HEK293T (cell line): ENCODE measurements at places on chromosomes 2 and 18.

- no peak for DNase-seq
These were observed 170.8 kb upstream of the FHL2 start for GRCh38 chr2:105569606-105570005.

DNA sequence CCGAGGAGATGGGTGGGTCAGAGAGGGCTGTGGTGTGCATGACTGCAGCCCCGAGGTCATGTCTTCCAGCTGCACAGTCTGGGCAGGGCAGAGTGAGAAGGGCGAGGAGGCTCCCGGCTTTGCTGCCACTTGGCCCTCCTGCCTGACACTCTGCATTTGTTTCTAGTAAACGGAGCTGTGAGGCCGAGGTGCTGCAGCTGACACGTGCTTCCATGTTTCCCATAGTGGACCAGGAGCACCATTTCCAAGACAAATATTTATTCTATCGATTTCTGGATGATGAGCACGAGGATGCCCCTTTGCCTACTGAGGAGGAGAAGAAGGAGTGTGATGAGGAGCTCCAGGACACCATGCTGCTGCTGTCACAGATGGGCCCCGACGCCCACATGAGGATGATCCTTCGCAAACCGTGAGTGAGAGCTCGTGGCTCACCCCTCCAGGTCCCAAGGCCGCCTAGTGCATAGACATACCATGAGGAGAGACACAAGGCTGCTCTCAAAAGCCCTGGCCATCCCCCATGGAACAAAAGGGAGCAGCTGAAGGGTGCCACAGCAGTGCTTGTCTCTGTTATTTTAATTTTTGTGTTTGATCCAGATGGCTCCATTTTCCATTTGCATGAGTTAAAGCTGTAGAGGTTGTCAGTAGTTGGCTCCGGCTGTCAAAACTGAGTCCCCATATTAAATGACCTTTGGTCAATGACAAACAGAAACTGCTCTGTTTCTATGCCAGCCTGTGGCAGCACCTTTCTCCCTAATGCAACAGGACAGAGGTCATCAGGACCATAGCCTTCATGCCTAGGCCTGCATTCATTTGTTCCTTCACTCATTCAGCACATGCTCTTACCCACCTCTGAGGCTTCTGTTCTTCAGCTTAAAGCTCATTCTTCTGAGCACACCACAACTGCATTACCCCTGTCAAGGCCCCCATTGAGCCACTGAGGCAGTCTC is 108.3 kb upstream of the MAP3K20 start:
- no peak for DNase-seq

DNA sequence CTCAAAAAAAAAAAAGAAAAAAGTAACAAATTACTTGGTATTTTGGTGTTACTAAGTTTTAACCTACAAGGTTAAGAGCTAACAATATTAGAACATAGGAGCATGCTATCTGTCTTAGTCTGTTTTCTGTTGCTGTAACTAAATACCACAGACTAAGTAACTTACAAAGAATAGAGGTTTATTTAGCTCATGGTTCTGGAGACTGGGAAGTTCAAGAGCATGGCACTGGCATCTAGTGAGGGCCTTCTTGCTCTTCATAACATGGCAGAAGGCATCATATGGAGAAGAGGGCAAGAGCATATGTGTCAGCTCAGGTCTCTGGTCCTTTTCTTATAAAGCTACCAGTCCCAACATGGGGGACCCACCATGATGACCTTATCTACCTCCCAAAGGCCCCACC is 36.5 kb downstream of the SMARCAL1 start:
- DNase-seq = no peak

- no peak for DNase-seq
These were observed 102.3 kb downstream of the RAPH1 start for GRCh38 chr2:203432811-203433210.

DNA sequence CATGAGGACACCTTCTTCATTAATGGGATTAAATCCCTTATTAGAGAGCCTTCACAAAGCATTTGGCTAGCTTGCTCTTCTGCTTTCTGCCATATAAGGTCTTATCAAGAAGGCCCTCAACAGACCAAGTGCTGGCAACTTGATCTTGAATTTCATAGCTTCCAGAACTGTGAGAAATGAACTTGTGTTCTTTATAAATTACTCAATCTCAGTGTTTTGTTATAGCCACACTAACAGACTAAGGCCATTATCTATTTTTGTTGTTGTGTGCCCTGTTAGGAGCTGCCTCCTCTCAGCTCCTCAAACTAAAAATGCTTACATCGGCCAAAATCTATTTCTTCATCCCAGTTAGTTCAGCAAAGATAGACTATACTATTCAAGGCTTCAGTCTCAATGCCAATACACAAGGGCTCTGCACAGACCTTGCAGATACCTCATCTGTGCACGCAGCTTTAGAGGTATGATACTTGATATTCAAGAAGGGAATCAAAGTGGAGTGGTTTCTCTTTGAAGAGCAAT is 182.9 kb downstream of the GPD2 start:
- no peak for DNase-seq
